ENCODE measurements at places on chromosomes 4 and X.

DNA sequence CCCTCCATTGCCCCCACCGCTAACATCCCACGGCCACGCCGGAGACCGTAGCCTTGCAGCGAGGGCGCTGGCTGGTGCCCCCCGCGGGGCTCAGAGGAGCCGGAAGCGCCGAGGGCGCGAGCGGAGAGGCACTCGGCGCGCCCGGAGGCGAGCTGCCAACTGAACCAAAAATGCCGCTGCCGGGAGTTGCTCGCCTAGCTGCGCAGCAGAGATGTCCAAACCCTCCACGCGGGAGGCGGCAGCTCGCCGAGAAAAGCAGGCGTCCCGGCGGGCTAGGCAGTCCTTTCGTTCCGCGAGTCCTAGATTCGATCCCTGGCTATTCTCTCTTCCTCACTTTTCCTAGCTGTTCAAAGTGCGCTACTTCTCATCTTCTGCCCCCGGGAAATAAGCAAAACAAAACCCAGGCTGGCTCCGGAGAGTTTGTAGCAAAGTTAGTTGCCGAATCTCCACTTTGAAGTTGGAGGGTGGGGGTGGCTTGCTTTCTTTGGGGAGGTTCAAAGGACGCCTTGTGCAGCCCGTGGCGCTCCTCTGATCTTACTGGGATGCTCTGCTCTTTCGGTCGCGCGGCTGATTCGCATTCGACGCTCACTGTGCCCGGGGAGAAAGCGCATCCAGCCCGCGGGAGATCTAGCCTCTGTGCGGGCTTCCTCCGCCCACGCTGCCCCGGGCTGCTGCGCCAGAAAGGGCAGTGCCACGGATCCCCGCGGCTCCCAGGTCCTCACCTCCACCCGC is 723 bp downstream of the NKX6-1 start:
- no peak for DNase-seq

DNA sequence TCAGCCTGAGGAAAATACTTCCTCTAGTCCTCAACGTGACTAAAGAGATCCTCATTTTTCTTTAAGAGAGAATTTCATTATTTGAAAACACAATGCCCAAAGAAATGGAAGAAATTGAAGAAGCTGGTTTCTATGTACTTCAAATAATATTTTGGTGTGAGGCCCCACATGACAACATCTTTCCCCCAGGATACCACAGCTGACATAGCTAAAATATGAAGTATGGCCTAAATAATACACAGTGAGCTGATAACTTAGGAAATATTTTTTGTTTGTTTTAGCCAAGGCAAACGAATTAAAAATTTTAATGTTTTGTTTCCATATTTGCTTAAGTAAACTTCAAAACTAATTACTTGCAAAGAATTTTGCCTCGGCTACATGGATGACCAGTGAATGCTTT is 149.2 kb downstream of the CBR4 start:
- no peak for DNase-seq

DNA sequence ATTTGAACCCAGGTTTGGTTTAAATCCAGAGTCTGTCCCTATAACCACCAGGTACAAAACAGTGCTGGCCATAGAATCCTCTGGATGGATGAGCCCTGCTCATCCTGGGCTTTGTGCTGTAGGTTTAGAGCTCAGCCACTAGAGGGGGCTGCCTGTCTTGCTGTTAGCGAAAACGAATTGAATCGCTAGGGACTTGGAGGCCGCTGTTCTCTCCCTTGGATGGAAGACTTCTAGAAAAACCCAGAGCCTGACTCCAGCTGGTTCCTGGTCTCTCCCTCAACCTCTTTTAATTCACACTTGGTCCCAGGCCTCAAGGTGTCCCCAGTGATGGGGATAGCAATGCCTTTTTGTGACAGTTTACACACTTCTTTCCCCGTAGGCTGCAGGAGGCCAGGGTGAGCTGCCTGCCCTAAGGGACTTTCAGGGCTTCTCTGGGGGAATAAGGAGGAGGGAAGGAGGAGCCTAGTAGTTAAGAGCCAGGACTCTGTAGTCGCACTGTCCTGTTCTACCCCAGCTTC is 8.7 kb downstream of the RIPPLY1 start:
- DNase-seq: peak; percentile 28

DNA sequence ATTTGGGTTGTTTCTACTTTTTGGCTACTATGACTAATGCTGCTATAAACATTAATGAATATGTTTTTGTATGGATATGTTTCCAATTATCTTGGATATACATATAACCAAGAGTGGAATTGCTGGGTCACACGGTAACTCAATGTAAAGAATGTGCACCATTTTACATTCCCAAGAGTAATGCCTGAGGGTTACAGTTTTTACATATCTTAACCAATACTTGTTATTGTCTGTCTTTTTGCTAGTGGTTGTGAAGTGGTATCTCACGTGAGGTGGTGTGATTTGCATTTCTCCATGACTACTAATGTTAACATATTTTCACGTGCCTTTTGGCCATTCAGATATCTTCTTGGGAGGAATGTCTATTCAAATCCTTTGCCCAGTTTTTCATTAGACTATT is 200.3 kb upstream of the MAB21L2 start:
- no peak for DNase-seq

DNA sequence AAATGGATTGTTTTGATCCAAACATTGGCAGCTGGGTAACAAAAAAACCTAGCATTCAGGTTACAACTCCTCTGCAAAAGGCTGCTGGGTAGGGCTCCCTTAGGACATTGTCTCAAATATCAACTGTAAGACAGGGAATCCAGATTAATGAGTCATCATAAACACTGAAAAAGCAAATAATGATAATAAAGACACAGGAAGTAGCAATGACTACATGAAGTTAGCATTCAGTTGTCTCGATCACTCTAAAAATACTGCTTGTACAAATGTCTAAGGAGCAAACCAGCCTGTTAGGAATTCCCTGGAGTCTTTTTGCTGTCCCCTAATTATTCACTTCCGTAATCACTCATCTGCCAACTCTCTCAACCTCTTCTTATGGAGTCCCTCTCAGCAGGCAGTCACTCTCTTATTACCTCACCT is 259.2 kb downstream of the GPC3 start:
- DNase-seq: no peak

DNA sequence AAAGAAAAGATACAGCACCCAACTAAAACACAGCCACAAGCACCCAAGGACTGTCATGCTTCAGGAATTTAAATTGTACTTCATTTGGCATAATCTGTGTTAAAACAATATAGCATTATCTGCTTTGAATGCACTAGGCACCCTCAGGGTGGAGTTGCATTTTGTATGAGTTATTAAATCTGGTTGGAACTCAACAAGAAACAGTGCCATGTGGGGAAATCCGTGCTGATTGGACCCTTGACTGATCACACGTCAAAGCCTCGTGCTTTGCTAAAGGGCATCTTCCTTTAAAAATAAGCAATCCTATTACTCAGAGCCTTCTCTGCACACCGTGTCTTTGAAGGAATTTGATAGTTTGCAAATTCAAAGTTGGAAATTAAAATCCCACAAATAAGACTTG is 35.4 kb downstream of the IGFBP7 start:
- no peak for DNase-seq

Data from progenitor cell of endocrine pancreas (in vitro differentiated cells).